Kidney epithelial cell (primary cell): ENCODE measurements at places on chromosomes 2 and 18. TPM values are rescaled to one million over a fixed set of nuclear protein-coding genes. Genes with fewer than 3 reads are reported as not detected.

GRCh38 chr2:191845248-191845715 lies 1.6 kb downstream of the CAVIN2 start:
- no peak for DNase-seq

- no peak for DNase-seq
Measured at GRCh38 chr2:219552382-219553167, 8.7 kb downstream of the TMEM198 start.

DNA sequence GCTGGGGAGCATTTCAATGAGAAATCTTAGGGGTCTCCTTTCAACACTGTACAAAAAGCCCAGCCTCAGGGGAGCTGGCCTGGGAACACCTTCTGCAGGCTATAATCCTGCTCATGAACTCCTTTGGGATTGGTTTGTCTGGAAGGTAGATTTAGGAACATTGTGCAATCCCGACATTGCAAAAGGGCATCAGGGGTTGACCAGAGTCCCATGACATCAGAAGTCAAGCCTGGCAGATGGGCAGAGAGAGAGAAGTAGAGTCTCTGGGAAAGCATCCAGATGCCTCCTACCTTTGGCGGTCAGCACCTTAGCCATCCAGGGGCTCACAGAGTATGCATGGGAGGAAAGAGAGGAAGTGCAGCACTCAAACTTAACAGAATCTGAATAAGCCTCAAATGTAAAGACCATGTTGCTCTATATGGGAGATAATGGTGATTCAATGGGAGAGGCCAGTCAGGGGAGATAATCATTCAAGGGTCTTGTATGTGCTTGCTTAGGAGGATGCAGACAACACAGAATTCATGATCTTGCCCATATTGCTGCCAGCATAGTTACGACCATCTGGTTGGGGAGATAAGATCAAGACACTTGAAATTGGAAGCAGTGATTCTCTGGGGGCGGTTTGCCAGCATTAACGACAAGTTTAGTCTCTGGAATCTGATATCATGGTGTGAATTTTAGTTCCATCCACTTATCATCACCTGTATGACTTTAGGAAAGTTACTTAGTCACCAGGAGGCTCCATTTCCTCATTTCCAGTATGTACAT lies 58.3 kb upstream of the UPP2 start:
- DNase-seq, result no peak

CHRNG gene
- not detected in 2 replicates for total RNA-seq

DNA sequence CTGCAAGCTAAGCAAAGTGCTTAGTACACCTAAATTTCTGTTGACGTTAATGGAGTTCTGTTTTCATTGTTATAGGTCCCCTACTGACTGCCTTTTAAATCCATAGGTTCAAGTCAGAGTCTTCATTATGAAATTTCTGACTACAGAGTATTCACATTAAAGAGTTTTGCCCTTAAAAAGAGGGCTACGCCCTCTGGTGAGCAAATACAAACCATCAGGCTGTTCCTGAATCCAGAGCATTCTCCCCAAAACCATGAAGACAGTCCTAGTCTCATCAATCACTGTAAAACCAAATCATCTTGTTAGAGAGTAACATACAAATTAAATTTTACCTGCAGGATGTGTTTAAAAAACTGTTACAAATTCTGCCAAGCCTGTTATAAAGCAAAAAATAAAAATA lies 1091.7 kb downstream of the TDRD15 start:
- DNase-seq, result no peak

CAMKMT gene
- 3.1 and 5.8 TPM in 2 replicates for total RNA-seq

DNA sequence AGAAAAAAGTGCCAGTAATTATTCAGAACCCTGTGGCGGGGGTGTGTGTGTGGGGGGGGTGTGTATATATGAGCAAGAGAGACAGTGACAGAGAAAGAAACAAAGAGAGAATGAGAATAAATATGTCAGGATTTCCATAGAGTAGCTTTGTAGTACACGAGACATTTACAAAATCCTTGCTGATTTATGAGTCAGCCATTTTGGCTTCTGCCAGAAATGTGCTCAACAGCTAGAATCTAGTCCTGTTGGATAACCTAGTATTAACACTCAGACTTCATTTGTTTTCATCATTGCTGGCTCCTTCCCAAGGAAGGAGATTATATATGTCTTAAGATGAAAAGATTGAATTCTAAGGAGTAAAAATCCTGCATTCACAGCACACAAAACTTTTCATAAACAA lies 140.5 kb upstream of the HNRNPA3 start:
- no peak for DNase-seq

MYCN gene
- total RNA-seq, result 0.54 and 2.3 TPM in 2 replicates

GRCh38 chr2:182477774-182478173 lies 50.9 kb upstream of the PDE1A start:
- DNase-seq, result no peak

DNA sequence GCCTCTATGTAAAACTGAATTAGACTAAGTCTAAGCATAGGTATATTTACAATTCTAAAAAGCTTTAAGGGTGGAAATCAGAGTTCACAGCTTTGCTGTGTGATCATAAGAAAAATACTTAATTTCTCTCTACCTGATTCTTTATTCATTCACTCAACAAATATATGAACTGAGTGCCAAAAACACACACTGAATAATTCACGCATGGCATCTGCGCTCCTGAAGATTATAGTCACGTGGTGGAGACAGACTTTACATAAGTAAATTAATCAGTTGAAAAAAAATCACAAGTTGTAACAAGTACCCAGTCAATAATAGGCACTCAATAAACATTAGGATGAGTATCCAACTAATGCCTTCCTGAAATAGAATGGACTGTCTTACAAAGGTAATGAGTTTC lies 351.6 kb downstream of the METTL4 start:
- no peak for DNase-seq

DES gene
- total RNA-seq, result 0.55 and 0.79 TPM in 2 replicates

GRCh38 chr2:44972771-44973535 lies 31.5 kb downstream of the SIX3 start:
- no peak for DNase-seq

- no peak for DNase-seq
Measured at GRCh38 chr2:47373747-47374146, 29.2 kb upstream of the MSH2 start.

DNA sequence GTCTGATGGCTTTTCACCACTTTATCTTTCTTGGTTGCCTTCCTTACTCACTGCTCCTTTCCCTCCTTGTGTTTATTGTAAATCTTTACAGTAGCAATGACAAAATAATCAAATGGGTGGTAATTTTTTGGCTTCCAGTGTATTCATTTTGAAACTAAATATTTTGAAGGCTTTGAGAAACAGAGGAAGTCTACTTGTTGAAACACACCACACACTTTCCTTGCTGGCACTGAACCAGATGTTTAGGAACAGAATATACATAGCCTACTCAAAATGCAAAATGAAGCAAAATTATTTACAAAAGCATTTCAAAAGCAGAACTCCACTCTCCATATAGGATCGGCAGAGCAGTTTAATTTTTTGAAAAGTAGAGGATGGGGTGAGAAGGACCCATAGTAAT lies 189.8 kb downstream of the LTBP1 start:
- no peak for DNase-seq

BCL11A gene
- total RNA-seq, result 6.7 and 9.2 TPM in 2 replicates

OSBPL1A gene
- total RNA-seq, result 18.3 and 21.4 TPM in 2 replicates

DNA sequence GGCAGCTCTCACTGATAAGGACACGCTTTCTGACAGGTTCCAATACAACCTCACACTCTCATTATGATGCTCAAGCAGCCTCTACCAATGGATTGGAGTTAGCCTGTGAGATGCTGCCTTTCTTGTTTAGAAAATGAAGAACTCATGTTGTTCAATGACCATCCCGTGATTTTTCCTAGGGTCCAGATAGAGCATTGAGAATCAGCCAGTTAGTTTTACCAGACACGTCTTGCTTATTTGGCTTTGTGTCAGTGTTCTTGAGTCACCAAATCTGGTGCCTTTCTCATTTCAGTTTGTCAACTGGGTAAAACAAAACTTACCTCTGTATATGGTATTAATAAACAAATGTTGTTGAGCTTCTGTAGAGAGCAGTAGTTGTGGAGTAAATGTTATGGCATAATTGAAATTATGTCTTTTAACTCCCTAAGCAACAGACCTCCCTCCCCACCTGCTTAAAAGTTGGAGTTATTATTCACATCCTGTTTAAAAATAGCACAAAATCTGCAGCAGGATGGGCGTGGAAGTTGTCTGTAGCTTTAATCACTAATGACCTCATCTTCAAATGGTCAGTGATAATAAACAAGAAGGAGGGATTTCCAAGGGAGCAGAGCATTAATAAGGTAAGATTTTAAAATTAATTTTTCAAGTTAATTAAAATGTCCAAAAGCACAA lies 167.3 kb downstream of the HRH4 start:
- no peak for DNase-seq
